CD4-positive, alpha-beta T cell treated with Interleukin-15 for 1 hour (primary cell): ENCODE measurements at places on chromosomes 1 and 21.

GRCh38 chr21:42654179-42654912, 925 bp downstream of the PDE9A start:
- DNase-seq = no peak

- DNase-seq = no peak
Observed at GRCh38 chr21:45097827-45098387, 23.5 kb downstream of the ADARB1 start.

GRCh38 chr1:31689854-31690253, 14.0 kb downstream of the COL16A1 start:
- no peak for DNase-seq

GRCh38 chr1:218692808-218693207, 347.7 kb downstream of the TGFB2 start:
- no peak for DNase-seq

GRCh38 chr1:162371611-162372010, 5.0 kb downstream of the SPATA46 start:
- DNase-seq = no peak
